ENCODE measurements at places on chromosomes 6 and 20.

GRCh38 chr6:50819904-50820868 lies 1.5 kb downstream of the TFAP2B start:
- DNase-seq: no peak

- DNase-seq: no peak
These were observed 120.8 kb downstream of the CHD6 start for GRCh38 chr20:41497186-41497895.

DNA sequence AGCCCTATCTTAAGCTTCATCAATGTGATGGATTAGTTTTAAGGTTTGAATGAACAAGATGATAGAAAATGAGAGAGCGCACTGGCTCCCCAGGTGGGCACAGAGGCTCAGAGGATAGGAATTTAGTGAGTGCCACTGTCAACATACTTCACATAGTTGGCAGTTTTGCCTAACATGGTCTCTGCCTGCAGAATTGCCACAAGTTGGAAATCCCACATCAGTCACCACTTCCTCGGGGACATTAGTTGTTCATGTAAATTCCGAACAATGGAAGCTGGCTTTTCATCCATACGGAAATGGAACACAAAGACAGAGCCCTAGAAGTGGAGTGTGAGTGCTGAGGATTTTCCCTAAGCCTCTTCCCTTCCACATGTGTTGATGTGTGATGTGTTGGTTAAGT lies 123.9 kb upstream of the PHACTR1 start:
- no peak for DNase-seq

- DNase-seq: no peak
These were observed 13.7 kb upstream of the CST8 start for GRCh38 chr20:23477223-23477622.

- DNase-seq: no peak
These were observed 209.8 kb downstream of the SOD2 start for GRCh38 chr6:159483259-159483658.

- no peak for DNase-seq
These were observed 143.1 kb upstream of the INSM1 start for GRCh38 chr20:20224806-20225205.

DNA sequence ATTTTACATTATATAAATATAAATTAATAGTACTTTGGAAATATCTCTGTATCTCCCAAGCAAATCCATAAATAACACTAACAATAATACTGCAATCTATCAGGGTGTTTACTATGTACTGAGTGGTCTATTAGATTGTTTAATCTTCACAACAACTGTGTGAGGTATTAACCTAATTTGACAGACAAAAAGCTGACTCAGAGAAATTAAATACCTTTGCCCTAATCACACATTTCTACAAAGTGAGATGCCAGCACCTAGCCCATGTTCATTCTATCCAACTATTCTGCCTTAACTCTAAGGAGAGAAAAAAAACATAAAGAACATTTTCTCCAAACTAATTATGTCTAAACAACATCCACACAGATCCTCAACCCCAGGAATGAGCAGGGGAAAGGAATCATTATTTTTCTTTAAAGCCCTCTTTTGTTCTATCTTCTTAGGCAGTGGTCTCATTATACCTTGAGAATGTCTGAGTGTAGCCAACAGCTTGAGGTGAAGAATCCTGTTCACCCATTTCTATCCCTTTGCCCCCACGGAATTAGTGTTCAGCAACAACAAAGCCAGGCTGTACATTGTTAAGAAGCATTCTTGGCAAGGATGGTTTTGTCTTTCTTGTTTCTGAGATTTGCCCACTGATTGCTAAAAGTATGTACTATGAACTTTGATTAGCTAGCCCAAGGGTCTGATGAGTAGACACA lies 42.7 kb downstream of the PRL start:
- DNase-seq: no peak

GRCh38 chr6:69086689-69087088 lies 451.6 kb downstream of the ADGRB3 start:
- no peak for DNase-seq

DNA sequence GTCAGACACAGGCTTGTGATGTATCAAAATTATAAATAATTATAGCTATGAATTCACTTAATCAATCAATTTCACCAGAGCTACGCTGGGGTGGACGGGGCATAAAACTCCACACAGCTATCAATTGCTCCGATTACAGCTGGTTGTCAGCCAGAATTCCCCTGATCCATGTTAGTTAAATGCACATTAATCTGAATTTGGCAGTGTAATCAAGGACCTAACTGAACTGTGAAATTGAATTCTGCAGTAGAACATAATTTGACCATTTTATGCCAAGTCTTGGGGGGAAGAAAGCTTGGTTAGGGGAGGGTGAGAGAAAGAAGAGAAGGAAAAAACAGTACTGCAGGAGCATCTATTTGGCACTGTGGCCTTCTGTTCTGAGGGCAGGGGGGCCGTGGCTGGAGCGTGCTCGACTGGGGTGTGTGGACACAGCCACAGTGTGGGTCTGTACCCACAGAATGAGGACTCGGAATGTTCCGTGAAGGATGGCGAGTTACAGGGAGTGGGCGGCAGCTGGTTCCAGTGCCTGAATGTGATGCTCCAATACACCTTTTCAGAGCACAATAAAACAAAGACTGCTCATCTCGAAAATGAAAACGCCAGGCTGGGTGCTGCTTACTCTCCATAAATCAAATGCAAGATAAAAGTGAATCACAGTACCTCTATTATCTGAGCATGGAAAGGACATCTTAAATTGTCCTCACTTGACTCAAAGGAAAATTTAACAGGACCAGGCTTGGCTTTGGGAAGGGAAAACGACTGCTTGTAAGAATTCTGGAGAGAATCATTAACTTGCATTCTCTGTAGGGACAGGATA lies 59.2 kb downstream of the LAMP5 start:
- DNase-seq: no peak

DNA sequence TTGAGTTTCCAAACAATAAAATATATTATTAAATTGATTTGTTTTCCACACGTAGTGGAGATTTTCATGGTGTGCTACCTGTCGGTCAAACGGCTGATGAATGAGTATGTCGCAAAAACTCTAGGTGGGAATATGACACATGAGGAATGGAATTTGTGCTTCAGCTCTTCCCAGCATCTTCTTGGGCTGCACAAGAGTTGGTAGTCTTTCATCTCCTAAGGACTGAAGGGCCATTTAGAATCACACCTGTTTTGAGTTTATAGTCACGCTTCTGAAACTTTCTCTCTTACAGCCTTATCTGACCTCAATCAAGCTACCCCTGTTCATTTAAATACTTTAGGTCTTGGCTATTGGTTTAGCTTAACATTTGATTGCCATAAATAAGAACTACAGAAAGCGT lies 157.7 kb upstream of the AKAP12 start:
- no peak for DNase-seq

DNA sequence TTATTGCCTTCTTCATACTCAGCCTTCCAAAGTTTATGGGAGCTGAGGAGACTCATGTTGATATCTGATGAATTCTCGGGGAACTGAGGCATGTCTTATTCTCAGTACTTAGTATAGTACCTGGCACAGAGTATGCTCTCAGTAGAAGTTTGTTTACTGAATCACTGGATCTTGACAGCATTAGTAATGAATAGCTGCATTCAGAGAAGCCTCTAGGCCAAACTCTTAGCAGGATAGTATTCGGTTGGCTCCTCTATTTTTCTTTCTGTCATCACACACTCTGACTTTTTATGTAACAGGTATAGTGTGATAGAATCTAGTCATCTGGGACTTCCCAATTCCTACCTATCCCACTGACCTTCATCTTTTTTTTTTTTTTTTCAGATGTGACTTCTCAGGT lies 566.4 kb upstream of the MAN1A1 start:
- no peak for DNase-seq

- DNase-seq: no peak
These were observed 229.3 kb upstream of the ECI2 start for GRCh38 chr6:4364711-4365110.

GRCh38 chr20:12936020-12936419 lies 72.8 kb upstream of the SPTLC3 start:
- no peak for DNase-seq

GRCh38 chr6:156174031-156174890 lies 602.9 kb upstream of the ARID1B start:
- DNase-seq: no peak

DNA sequence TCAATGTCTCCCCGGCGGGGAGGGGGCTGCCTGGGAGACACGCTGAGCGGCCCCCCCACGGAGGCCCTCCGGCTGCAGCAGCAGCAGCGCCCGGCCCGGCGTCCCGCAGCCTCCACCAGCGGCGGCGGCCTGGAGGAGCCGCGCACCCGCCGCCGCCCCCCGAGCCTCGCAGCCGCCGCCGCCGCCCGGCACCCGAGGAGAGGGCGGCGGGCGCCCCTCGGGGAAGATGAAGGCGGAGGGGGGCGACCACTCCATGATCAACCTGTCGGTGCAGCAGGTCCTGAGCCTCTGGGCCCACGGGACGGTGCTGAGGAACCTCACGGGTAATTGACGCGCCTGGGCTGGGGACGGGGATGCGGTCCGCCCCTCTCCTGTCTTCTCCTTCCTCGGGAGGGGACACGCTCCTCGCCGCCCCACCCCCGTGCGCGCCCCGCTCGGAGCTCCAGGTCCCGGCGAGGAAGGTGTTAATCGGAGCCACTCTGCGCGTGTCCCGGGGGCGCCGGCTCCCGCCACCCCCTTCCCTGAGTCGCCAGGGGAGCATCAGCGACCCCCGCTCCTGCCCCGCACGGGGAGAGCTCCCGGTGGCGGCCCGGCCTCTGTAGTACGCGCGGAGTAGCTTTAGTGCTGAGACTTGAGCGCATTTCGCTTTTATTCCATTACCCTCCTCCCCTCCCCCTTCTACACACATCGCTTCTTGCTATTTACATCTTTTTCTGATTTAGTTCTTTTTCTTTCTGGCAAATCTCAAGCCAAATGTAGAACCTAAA lies 686 bp downstream of the TMEM170B start:
- DNase-seq: no peak

GRCh38 chr6:97174471-97174870 lies 108.5 kb downstream of the MMS22L start:
- no peak for DNase-seq

DNA sequence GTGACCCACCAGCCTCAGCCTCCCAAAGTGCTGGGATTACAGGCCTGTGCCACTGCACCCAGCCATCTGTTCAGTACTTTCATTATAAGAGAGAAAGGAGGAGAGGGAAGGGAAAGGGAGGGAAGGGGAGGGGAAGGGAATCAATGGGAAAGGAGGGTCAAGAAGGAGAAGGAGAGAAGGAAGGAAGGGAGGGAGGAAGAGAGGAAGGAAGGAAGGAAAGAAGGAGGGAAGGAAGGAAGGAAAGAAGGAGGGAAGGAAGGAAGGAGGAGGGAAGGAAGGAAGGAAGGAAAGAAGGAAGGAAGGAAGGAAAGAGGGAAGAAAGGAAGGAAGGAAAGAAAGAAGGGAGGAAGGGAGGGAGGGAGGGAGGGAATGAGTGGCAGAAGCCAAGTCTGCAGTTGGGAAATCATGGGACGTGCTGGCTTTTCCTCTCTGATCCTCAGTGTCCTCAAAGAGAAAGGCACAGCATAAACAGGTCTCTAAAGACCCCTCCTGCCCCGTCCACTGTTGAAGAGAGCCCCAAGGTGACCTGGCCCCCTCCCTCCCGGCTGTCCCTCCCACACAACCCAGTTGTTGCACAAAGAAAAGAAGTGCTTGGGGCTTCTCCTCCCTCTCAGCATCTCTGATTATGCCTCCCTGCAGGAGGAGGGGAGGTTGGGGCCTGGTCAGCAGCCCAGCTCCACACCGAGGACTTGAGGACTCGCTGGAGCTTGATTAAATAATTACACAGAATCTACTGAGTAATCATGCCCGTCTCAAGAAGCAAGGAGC lies 69.1 kb upstream of the TOP1 start:
- no peak for DNase-seq

DNA sequence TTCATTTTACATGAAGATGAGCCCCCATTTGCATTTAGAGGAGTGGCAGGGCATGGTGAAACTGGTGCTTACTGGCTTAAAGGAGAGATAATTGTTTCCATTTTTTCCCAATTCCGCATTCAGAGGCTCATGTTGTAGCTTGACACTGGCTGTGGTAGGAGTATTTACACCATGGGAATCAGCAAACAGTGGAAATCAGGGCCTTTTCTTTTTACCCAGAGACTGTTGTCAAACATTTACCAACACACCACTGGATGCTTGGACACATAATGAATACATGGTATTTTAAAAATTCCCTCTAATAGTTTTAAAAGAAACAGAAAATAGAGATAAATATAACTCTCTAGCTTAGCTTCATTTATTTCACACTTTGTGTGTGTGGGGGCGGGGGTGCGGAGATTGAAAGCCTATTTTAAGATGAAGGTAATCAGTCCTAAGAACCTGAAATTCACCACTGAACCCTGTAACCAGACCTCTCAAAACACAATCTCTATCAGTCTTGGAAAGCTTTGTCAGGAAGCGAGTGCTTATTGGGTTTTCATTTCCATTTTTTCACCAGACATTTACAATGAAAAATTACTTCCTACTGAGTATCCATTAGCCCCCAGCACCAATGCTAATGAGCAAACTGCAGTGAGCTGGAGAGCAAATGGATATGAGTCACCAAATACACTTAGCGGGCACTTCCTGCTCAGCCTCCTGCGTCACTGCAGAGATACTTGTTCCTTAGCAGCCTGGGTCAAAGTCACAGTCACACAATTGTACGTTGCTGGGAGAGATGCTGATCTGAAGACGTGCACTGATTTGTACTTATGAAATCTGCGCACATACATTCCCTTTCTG lies 532.0 kb downstream of the BCKDHB start:
- DNase-seq: peak; percentile 79

- no peak for DNase-seq
These were observed 3.0 kb downstream of the SLC18B1 start for GRCh38 chr6:132795461-132795860.

- DNase-seq: peak; percentile 61
These were observed 76.7 kb upstream of the CARMIL1 start for GRCh38 chr6:25202504-25202903.

DNA sequence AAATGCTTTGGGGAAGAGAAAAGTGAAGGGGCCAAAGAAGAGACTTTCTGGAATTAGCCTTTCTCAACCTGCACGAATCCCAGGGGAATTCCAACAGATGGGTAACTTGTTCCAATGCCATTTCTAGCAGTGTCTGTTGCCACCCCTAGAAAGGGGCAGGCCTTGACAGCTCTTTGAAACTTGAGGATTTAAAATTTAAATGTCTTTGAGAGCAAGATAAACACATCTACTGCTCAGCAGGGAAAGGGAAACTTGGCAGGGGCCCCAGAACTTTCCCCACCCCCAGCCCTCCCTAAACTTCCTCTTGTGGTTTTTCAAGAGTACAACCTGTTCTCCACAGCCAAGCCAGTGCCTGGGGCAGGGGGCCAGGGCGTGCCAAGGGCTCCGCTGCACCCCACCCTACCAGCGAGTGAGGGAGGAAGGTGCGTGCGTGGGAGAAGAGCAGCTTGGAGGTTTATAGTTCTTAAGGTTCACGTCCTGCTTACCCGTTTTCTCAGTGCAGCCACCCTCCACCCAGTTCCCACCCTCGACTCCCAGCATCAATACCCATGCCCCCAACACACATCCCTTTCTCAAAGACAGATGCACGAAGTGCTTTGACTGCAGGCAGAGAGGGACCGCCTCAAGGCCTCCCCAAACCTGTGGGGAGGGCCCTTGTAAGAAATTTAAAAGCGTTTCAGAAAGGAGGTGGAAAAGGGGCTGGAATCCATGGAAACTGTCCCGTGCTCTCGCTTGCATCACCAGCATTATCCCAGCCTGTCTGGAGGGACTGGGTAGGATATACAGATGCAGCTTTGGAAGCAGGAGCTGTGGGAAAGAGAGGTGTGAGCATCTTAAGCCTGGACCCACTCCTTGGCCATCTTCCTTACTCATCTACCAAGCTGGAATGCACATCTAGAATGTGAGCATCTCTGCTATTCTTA lies 4.5 kb upstream of the TAF8 start:
- peak; percentile 24 for DNase-seq

Measured in AG08395 (cell line).